Head of caudate nucleus (tissue), 42 donors: ENCODE measurements at places on chromosomes 11 and 22.
A peak's percentile ranks its signal among the peaks of the same experiment; 100 is the strongest.

GRCh38 chr22:29218758-29219408 lies 13.2 kb downstream of the EMID1 start:
- no peak for DNase-seq

- peak; percentile 7 for DNase-seq
Measured at GRCh38 chr11:62137276-62137861, 13.6 kb downstream of the INCENP start.

- DNase-seq: no peak
Measured at GRCh38 chr11:534396-535209, 773 bp downstream of the HRAS start.

DNA sequence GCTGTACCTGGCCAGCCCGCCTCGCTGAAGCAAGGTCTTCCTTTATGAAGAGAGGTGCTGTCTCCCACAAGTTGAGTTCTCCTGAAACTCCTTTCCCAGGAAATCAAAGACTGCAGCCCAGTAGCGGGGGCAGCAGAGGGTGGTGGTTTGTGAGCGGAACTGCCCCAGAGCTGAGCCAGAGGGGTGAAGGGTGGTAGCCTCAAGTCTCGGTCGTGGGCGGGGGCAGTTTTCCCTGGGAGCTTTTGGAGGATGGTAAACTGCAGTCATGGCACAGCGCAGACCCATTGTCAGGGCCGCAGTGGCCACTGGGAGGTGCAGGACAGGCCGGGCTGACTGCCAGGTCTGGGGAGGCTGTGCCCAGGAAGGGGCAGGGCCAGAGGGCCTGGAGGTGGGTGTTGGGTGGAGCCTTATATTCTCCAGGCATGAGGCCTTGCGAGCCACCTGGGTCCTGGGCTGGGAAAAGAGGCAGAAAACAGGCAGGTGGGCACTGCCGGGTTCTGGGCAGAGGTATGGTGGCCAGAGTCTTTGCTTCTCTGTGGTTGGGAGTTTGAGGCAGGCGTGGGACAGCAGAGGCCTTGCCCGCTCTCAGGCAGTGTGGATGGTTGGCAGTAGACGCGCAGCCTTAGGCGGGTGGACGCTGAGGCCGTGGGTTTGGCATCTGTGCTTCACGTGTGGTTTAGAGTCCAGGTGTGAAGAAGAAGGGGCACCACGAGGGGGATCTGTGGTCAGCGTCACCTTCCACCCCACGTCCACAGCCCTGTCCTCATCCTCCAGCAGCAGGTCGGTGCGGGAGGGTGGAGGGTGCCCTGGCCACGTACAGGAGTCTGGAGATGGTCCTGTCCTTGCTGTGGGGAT lies 1176.4 kb downstream of the BRD1 start:
- peak; percentile 58 for DNase-seq
